ENCODE measurements at places on chromosomes 6 and 20. TPM values are rescaled to one million over a fixed set of nuclear protein-coding genes. Genes with fewer than 3 reads are reported as not detected.

The SNHG17 gene
- total RNA-seq: 15.2 TPM

GRCh38 chr6:156113631-156114030, 658.0 kb upstream of the NOX3 start:
- DNase-seq: no peak

- no peak for DNase-seq
Measured at GRCh38 chr6:28960846-28961500, 37.2 kb upstream of the TRIM27 start.

The MEI4 gene
- total RNA-seq: 0.10 TPM

GRCh38 chr6:92822222-92822621, 597.1 kb downstream of the EPHA7 start:
- DNase-seq: no peak

- DNase-seq: no peak
Measured at GRCh38 chr20:20454367-20454766, 86.5 kb downstream of the INSM1 start.

The ATXN1 gene
- total RNA-seq: 52.6 TPM

GRCh38 chr6:13559251-13559650, 15.2 kb upstream of the SIRT5 start:
- no peak for DNase-seq

The PCSK2 gene
- 2.2 TPM for total RNA-seq

- no peak for DNase-seq
Measured at GRCh38 chr6:161578478-161578877, 304.6 kb upstream of the AGPAT4 start.

DNA sequence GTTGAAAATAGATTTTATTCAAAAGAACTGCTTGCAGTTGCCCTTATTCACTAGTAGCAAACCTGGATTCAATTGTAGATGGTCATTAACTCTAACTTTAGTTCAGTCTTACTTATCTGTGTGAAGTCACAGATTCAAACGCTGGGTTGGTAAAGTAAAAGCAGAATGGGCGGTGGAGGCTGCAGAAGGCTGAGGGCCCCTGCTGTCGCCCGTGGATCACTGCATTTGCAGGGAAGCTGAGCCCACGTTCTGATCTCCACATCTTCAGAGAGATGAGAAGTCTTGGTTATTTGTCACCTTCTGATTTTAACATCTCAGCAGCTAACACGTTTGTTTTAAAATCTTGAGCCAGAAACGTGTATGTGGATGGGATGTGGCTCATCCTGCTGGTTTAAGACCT, 75.1 kb downstream of the SNX9 start:
- no peak for DNase-seq

DNA sequence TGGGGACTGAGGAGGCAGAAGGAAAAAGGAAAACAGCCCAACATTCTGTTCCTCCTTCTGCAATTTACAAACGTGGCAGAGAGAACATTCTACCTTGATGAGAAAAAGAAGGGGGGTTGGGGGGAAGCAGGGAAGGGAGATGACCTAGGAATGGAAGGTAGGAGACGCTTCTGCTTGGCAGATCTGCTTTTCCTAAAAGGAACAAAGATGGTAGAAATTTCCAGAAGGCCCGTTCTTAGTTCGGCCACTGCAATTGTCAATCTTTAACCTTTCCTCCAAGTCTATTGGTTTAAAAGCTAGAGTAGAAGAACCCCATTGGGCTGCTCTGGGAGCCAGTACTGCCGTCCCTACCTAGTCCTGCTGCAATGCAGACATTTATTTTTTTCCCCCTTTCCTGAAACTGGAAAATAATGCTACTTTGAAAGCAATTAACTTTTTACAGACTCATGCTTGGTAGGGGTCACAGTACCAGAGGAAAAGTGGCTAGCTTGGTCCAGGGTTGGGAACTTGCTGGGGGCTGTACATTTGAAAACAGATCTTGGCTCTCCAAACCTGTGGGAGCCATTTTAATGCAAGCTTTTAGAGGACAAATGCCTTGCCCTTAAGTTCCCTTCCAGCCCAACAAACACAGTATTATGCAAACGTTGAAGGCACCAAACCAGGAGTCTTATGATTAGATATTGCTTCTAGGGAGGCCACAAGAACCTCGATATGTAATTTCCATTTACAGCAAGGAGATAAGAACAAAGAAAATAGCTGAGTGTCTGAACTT, 2.6 kb downstream of the ZMYND8 start:
- DNase-seq: no peak

DNA sequence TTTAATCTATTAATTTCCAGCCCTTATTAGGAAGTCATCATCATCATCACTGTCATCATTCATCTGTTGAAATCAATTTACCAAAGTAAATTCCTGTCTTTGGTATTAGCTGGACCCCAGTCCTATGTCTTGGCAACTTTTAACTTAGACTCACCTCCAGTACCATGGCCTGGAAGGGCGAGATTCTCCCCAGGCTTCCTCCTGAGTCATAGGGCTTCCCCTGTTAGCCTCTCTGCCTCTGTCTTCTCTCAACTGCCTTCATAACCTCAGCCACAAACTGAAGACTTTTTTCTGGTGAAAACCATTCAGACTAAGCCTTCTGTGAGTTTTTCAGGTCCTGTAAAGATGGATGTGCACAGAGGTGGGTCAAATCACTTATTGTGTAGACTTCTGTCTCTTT, 95.0 kb downstream of the NKAIN2 start:
- DNase-seq: no peak

DNA sequence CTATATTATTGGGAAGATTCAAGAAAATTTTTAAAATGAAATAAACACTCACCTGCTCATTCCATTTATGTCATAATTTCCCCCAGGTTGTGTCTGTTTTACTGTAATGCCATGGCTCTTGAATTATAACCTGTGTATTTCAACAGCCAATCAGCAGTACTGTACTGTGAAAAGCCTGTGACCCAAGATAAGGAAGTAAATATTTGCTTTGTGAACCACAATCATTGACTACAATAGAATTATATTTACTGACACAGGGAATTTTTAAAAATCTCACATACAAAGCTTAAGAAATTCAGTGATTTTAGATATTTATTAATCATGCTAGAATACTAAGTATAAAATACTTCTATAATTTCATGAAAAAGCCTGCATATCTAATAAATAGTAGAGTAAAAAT, 6.0 kb downstream of the RGS17 start:
- DNase-seq: no peak

The MCCD1 gene
- not detected for total RNA-seq

DNA sequence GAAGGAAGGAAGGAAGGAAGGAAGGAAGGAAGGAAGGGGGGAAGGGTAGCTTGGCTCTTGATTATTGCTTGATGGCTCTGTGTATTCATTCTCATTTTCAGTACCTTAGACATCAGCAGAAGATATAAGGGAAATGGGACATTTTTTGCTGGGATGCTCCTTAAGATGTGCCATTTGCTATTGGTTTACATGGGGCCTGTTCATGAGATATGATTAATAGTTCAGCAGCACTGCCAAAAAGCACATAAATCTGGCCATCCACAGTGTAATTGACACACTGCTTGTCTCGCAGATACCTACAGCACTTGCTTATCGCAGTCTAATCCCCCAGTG, 137.5 kb upstream of the JARID2 start:
- no peak for DNase-seq

GRCh38 chr20:56427797-56428196, 15.7 kb downstream of the CASS4 start:
- no peak for DNase-seq

- no peak for DNase-seq
Measured at GRCh38 chr6:31888276-31889258, 8.9 kb downstream of the EHMT2 start.

GRCh38 chr6:150613269-150613668, 13.6 kb downstream of the PLEKHG1 start:
- DNase-seq: no peak
